ENCODE measurements at places on chromosomes 7 and 10.

DNA sequence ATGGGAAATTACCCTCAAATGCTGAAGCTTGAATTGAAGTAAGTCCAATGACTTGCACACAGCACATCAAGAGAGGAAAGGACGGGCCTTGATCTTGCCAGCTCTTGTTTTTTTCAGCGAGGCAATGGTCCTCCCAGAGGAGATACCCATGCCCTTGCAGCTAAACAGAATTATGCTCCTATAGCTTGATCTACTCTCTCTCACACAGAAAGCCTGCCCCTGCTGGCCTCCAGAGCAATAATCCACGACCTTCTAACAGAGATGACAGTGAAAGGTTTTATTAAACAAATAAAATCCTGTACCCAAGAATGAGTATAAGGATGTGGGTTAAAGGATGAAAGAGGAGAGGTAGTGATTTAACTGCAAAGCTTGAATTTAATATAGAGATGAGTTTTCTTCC, 268.0 kb downstream of the ADRA2A start:
- DNase-seq, result no peak

- no peak for DNase-seq
Measured at GRCh38 chr7:3650844-3651243, 349.8 kb downstream of the SDK1 start.

- DNase-seq, result no peak
Measured at GRCh38 chr7:132402096-132402495, 174.2 kb downstream of the PLXNA4 start.

GRCh38 chr10:84352251-84352842, 24.0 kb downstream of the CCSER2 start:
- DNase-seq, result peak; percentile 50

- DNase-seq, result no peak
Measured at GRCh38 chr10:132735341-132735775, 50.6 kb downstream of the NKX6-2 start.

- DNase-seq, result no peak
Measured at GRCh38 chr7:87507446-87507845, 32.0 kb upstream of the ABCB4 start.

DNA sequence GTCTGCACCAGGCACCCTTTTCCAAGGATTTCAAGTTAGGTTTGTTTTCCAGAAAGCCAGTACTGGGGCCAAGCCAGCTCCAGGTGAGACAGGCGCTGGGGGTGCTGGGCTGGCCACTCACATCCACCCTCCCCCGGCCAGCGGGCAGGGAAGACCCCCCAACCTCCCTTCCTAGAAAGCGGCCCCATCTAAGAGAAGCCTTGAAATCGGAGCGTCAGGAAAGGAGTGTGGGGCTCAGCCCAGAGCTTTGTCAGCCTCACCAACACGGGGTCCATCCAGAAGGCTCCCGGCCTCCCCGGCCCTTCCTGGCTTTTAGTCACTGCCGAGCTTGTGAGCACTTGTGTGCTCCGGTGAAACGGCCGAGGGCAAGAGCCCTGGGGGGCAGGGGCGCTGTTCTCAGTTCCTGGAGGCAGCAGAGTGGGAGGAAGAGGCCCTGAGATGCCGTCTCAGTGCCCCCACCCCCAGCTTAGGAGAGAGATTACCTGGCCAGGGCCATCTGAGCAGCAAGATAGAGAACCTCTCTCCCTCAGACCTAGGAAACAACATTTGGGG, 39.6 kb downstream of the PDGFA start:
- DNase-seq, result no peak

DNA sequence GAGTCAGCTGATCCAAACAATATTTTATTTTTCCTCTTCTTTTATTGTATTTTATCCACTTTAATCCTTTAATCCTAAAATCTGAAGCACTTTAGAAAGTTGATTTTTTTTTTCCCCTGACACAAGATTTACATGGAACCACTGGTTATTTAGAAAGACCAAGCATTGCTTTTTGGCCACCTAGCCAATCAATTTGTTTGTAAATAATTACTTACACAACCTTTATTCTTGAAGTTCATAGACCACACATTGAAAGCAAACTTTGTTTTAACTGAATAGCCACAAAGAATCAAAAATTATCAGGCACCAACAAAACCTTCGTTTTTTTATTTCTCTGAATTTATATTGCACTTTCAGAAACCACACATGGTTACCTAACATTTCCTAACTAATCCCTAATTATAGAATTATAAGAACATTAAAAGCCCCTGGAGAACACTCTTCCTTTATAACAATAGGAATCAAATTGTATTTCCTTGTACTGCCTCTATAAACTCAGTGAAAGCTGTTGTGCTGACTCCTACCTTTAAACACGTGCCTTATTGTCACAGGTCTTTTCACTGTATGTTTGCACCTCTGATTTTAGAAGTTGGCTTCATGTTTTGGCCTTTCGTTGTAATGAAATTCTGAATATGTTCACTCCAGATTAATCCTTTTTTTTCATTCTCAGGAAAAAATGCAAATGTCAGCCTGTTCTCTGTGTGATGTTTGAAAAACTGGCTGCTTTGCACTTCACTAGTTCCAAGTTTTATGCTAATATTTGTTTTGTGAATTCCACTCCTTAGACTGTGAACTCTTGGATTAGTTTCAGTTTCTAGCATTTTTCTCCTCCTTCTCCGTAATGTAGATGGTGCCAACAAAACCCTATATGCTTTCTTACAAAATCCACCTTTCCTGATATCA, 1511.9 kb downstream of the REEP3 start:
- no peak for DNase-seq

DNA sequence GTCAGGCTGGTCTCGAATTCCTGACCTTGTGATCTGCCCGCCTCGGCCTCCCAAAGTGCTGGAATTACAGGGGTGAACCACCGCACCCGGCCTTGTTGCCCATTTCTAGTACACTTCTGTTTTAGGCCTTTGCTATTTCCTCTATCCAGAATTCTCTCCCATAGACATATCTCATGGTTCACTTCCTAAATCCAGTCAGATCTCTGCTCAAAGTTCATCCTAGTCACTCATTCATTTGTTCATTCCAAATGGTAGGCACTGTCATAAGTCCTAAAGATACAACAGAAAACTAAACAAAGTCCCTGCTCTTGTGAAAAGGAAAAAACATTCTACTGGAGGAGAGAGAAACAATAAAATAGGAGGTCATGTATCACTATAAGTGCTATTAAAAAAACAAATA, 2.4 kb upstream of the MOSPD3 start:
- no peak for DNase-seq

DNA sequence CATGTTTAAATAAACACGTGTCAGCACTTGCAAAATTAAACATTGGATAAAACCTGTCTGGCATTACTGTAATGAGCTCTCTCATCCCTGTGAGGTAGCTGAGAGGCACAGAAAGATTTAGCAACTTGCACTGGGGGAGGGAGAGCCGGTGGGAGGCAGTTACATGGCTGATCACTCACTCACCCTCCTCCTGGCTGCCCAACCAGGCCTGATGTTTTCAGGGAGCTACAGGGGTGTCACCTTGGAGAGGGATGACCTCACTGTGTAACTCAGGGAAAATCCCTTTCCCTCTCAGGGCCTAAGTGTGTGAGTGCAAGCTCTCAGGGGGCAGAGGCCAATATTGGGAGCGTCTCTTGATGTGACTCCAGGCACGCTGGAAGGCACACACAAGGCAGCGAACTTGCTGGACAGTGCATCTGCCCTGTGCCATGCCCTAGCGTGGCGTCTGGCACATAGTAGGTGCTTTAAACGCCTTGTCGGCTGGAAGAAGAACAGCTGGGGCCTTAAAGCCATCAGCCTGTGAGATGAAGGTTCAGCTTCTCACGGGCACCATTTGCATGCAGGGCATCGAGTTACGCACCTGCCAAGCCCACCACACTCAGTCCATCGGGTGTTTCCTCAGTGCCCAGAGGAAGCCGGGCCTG, 51.1 kb downstream of the ELFN1 start:
- no peak for DNase-seq

DNA sequence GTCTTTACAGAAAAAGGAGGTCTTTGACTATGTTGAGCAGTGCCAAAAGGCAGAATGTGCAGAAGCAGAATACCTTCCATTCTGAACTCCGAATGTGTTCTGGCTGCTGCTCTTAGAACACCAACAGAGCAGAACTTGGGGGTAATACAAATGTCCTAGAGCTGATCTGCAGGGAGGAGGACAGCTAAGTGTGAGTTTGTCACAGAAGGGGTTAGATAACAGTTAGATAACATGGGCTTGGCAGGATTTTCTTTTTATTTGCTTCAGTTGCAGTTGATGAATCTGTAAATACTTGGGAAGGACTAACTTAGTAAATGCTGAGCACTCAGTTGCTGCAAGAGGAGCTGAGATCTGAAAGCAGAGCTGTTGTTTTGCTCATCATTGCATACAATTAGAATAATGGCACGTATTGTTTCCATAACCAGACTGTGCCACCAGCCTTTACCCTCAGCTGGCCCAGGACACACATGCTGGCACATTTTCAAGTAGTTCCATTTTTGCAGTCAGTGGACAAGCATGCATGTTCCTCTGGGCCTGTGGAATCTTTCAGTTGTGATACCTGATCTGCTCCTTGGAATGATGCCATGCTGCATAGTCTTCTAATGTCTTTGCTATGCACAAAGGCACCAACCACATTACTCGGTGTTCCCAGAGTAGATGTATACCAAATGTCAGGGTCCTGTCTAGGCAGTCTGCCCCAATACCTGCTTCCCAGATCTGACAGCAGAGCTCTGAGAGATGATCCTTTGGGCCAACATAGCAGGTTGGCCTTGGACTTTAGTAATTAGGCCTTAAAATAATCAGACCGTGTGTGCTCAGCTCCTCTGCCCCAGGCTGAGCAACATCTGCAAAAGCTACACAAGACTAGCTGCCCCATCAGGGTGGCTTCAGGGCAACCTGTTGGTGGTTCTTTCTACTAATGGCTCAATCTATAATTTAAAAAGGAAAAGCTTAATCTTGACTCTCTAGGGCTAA, 55.7 kb downstream of the GSDME start:
- DNase-seq, result no peak

GRCh38 chr7:70720191-70720873, 411.6 kb upstream of the GALNT17 start:
- no peak for DNase-seq

DNA sequence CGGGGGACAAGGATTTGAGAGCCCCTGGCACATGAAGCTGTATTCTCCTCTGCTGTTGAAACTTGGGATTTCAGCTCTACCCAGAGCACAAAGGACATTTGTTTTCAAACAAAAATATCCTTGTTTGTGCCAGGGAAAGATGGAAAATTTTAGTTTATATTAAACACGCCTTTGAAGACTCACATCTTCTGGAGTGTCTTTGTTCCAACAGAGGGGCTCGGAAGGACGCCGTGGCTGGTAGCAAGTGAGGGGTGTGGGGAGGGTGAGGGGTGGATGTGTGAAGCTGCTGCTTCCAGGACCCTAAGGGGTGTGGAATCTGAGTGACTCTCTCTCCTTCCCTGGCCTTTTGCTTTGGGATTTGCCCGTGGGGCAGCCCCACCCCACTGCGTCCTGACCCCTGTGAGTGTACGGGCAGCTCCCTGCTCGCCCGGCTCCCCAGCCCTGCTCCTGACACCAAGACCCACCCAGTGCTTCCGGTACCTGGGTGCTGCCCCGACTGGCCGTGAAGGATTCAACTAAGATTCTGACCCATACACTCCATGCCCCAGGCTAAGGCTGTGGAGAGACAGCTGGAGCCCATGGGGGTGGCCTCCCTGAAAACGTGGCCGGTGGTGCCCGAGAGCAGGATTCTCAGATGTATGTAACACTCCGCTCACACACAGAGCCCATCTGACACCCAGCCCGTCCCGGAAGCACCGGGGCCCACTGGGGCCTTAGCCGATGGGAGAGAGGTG, 59.6 kb downstream of the ZRANB1 start:
- no peak for DNase-seq

- DNase-seq, result no peak
Measured at GRCh38 chr10:106967452-106967851, 197.1 kb downstream of the SORCS1 start.

DNA sequence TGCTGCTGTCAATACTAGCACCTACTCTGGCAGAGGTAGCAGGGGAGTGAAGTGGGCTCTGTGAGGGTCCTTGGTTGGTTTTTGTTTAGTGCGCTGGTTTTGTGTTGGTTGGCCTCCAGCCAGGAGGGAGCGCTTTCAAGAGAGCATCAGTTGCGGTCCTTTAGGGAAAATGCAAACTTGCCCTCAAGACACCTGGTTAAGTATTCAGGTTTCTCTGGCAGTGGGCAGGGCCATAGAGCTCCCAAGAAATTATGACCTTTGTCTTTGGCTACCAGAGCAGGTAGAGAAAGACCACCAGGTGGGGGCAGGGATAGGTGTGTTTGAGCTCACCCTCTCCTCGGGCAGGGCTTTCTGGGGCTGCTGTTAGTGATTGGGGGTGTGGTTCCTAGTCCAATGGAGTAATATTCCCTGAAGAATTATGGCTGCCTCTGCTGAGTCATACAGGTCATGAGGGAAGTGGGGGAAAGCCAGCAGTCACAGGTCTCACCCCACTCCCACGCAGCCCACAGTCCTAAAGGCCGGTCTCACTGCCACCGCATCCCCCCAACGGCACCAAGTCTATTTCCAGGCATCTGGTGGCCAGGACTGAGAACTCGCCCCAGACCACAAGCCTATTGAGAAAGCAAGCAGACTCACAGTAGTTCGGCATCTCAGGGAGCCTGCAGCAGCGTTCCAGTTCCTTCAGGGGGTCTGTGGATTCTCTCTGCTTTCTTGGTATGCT, 280.5 kb downstream of the SFMBT2 start:
- no peak for DNase-seq

DNA sequence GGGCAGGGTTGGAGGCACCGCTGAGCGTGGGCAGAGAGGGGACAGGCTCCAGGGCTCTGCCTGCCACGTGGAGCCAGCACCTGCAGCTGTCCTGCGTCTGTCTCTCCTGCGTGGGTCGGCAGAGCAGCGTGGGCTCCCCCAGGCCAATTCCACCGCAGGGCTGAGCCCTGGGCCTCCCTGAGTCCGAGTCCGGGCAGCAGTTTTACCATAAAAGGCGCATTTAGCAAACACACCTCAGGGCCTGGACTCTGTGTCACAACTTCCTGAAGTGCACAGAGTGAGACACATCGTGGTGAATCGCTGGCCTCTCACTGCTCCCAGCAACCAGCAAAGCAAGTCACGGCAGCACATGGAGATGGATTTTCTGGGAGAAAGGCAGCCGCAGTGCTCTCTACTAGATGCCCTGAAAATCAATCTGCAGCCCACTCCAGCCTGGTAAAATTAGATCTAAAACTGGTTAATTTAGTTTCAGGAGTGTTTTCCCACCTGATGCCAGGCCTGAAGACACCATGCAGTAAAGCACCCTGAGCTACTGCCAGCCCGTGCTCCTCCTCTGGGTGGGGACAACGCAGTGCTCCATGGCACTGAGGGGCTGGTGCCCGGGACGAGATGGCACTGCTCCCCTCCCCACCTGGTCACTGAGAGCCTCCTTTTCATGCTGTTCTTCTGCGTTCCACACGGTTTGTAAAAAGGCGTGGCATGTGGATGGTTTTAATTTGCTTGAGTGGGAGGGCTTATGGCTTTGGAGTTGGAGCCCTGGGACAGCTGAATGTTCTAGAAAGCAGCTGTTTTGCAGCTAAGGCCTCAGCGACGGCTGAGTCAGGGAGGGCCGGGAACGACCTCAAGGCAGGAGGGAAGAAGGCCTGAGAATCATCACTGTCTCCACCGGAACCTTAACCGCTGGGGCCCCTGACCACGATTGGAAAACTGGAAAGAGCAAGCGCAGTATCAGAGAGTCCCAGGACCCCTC, 336.9 kb downstream of the ADARB2 start:
- DNase-seq, result no peak
